SK-N-SH (cell line): ENCODE measurements at places on chromosomes 12 and 14.

DNA sequence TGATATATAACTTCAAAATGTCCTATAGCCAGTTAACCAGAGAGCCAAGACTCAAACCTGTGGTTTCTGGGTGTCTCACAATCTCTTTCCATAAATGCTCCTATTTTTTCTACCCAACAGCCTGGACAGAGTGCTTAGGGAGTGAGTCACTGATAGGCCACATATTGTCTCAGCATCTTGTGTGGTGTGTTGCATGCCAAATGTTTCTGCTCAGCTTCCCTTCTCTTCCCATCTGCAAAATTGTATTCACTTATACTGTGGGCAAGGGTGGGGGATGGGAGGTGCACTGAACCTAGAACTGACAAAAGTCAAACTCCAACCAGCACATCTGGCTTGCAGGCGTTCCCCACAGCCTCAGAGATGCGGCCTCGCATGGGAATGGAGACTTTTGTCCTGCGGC is 123.3 kb downstream of the KCNA5 start:
- no peaks in the 10 kb centered on the region for H3K27me3 ChIP-seq
- H3K4me3 ChIP-seq: no peak overlapping the region
- peaks cover 3% of the 10 kb centered on the region; the same call in 1 of the 2 replicates for H3K36me3 ChIP-seq
- H3K27ac ChIP-seq: peak overlapping the region; percentile 73
- H3K4me1 ChIP-seq: peaks cover 8% of the 10 kb centered on the region
- peak; percentile 41 for DNase-seq

- DNase-seq: no peak
- no peak overlapping the region for H3K4me3 ChIP-seq
- H3K36me3 ChIP-seq: no peaks in the 10 kb centered on the region
- no peak overlapping the region for H3K27ac ChIP-seq
- no peaks in the 10 kb centered on the region for H3K4me1 ChIP-seq
Observed at GRCh38 chr12:23057571-23057970, 432.6 kb downstream of the ETNK1 start.

DNA sequence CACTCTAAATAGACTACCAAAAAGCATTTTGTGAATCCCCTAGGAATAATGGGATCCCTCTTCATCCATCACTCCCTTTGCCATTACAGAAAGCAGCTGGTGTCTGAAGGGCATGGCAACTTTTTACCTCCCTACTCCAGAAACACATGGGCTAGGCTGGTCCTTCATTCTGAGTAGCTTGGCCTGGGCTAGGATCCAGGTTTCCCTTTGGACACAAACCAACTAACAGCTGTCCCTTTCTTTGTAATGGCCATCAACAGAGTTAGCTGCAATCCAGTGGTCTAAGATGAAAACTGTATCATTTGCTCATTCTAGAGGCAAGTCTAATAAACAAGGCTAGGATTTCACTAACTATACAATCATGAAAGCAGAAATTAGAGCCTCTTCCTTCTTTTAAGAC is 7.4 kb downstream of the GRIN2B start:
- no peaks in the 10 kb centered on the region for H3K4me1 ChIP-seq
- H3K27me3 ChIP-seq: peaks cover 2% of the 10 kb centered on the region; the same call in 1 of the 2 replicates
- no peak overlapping the region for H3K27ac ChIP-seq
- no peak overlapping the region for H3K4me3 ChIP-seq

DNA sequence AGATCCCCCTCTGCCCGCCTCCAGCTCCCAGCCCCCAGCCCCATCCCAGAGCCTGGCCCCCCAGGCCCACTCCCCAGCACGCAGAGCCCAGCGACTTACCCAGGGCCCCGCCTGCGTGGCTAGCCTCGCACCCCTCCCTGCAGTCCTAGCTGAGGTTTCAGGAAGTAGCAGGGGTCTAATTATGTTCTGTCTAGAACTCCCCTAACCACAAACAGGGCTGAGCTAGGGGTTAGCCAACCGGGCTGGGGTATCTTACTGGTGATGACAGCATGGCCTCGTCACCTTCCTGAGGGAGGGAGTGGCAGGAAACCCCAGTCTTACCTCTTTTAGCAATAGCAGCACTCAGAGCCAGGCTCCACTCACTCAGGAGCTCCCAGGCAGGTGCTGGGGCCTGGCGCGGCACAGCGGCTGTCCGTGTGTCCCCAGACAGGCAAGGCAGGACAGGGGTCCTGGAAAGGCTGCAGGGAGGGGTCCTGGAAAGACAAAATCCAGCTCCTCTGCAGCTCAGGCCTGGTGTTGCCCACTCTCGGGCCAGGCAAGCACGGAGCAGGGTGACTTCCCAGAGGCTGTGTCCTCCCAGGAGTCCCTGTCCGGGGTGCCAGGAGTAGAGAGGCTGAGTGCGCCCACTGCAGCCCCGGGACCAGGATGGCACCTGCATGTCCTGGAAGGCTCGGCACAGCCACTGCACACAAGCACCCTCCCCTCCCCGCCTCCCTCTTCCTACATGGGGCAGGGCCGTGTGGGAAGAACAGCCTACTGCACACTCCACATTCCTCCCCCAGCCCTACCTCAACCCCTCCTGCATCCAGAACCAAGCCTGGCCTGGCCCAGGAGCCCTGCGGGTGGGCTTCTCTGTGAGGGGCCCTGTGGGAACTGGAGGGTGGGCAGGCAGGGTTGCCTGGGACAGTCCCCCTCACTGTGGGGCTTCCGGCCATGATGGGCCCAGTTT is at the start of gene GPR132:
Gene GPR132, minus strand, starts transcription at position 151 of the 949 bp plus-strand sequence. CDS start 10,010 bp downstream, outside the sequence.
- H3K27ac ChIP-seq: no peak within 1 kb of the TSS
- DNase-seq: no peak
- H3K4me3 ChIP-seq: no peak within 1 kb of the TSS

DNA sequence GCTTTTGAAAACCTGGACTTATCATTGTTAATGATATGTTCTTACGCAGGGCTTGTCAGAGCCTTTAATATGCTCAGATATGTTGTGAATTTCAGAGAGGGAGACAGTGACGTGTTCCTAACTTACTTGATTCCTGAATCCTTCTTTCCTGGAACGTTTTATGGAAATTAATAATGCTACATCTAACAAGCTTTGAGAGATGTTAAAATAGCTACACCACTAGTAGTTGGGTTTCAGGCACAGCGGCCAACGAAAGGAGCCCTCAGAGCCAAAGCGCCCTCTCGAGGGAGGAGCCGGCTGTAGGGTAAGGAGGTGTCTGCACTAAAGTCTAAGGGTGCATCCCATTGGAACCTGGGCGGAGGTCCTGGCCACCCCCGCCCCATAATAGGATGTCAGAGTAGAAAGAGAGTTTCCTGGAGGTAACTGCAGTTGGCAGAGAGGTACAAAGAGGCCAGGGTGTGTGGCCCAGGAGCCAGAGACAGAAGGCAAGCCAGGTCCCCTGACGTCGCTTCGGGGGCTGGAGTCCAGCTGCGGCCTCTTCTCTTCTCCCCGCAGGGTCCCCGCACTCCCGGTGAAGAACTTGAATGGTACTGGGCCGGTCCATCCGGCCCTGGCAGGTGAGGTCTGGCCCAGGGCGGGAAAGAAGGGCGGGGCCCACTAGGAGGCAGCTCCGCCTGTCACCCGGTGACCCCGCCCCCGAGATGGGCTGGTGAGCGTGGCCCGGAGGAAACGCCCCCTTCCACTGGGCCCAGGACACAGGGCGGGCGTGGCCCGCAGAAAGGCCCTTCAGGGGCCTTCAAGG is 36.3 kb downstream of the DTX1 start:
- H3K4me1 ChIP-seq: peaks cover 8% of the 10 kb centered on the region; the same call in 1 of the 2 replicates
- no peaks in the 10 kb centered on the region for H3K36me3 ChIP-seq
- no peak overlapping the region for H3K4me3 ChIP-seq
- H3K27me3 ChIP-seq: no peaks in the 10 kb centered on the region

DNA sequence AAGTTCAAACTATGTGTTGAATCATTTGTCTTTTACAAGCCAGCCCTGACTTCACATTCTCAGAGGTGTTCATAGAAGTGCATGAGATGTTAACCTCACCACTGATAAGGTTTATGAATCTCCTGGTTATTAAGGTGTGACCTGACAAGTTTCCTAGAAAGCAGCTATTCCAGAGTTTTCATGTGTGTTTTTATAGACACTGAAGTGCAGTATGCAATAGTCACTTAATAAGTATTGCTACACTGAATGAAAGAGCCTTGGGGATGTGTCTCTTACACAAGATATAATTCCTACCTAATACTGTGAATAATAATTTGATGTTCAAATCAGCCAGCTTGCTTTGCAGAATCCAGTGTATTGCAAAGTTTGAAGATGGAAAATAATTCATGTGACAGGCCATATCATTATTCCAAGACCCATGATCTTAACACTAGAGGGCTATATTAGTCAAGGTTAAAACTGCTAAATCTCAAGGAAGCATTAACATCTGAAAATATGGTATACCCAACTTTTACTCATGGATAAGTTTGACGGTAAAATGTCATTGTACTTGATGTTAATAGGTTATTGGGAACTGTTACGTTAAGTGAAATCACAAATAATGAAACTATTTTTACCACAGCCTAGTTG is 13.0 kb downstream of the SLC25A3 start:
- no peak for DNase-seq
- H3K27me3 ChIP-seq: no peaks in the 10 kb centered on the region
- H3K4me1 ChIP-seq: no peaks in the 10 kb centered on the region
- no peak overlapping the region for H3K27ac ChIP-seq
- H3K36me3 ChIP-seq: peaks cover 24% of the 10 kb centered on the region

GRCh38 chr12:91344408-91344807 is 161.8 kb upstream of the DCN start:
- DNase-seq: no peak
- no peaks in the 10 kb centered on the region for H3K27me3 ChIP-seq
- no peaks in the 10 kb centered on the region for H3K36me3 ChIP-seq
- no peak overlapping the region for H3K4me3 ChIP-seq

DNA sequence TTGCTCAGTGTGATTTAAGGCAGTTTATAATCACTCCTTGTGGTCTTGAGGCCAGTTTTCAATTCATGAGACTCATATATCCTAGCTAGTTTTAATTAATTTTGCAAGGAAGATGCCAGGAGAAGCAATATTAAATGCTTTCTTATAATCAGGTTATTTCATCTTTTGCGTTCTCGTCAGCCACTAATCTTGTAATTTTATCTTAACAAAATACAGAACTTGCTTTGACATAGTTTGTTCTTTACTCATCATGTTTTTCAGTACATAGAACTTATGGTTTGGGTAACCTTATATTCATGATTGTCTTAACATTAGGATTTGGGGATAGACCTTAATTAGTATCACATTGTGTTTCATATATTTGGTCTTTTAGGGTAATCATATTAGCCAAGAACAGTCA is 76.0 kb downstream of the LIN52 start:
- no peaks in the 10 kb centered on the region for H3K36me3 ChIP-seq
- H3K4me3 ChIP-seq: no peak overlapping the region
- DNase-seq: no peak
- H3K27ac ChIP-seq: no peak overlapping the region
- H3K27me3 ChIP-seq: no peaks in the 10 kb centered on the region

DNA sequence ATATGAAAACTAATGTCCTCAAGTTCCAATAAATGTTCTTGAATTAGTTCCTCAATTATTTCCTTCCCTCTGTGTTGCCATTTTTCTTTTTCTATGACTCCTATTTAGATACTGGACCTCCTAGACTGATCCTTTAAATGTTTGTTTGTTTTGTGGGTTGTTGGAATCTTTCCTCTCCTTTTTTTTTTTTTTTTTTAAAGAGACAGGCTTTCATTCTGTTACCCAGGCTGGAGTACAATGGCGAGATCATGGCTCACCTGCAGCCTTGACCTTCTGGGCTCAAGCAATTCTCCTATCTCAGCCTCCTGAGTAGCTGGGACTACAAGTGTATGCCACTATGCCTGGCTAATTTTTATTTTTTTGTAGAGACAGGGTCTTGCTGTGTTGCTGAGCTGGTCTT is 9.6 kb downstream of the PRKAG1 start:
- no peak for DNase-seq
- no peaks in the 10 kb centered on the region for H3K27me3 ChIP-seq
- no peak overlapping the region for H3K27ac ChIP-seq
- peaks cover 55% of the 10 kb centered on the region for H3K36me3 ChIP-seq
- H3K4me1 ChIP-seq: no peaks in the 10 kb centered on the region
- no peak overlapping the region for H3K4me3 ChIP-seq

- H3K27me3 ChIP-seq: no peaks in the 10 kb centered on the region
- peak; percentile 58 for DNase-seq
- H3K4me3 ChIP-seq: peak overlapping the region; percentile 97
Observed at GRCh38 chr12:47964106-47964728, 821 bp downstream of the TMEM106C start.

DNA sequence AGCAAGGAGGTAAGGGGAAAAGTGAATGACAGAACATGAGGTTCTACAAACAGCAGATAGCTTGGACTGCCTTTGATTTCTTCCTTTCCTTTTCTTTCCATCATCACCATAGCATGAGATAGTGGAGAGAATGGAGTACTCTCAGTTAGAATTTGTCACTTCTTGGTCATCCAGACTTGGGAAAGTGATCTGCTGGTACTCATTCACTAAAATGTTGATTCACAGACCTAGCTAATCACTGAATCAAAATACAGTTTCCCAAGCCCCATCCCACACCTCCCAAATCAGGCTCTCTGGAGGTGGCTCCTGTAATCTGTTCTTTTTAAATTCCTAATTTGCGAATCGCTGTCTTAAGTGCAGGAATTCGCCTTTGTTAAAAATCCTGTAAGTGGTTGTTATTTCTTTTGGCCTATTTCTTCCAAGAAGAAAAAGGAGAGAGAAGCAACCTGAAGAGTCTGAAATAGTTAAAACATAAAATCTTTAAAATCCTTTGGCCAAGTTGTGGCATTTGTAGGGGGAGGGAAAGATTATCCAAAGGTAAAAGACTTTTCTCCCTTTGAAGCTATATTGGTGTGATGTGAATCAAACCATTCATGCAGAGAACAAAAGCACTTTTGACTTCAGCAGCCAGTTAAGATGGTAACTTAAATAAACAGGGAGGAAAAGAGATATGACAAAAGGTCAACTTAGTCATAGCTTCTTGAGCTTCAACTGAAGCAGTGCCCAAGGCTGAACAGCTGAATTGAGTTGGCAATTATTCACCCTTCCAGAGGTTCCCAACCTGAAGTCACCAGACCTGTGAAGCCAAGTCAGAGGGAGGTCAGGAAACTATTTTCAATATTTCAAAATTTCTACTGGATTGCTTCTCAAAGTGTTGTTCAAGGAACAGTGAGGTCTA is 255.1 kb upstream of the KRR1 start:
- H3K27me3 ChIP-seq: no peaks in the 10 kb centered on the region
- H3K4me1 ChIP-seq: peaks cover 10% of the 10 kb centered on the region; the same call in 1 of the 2 replicates
- no peak for DNase-seq

DNA sequence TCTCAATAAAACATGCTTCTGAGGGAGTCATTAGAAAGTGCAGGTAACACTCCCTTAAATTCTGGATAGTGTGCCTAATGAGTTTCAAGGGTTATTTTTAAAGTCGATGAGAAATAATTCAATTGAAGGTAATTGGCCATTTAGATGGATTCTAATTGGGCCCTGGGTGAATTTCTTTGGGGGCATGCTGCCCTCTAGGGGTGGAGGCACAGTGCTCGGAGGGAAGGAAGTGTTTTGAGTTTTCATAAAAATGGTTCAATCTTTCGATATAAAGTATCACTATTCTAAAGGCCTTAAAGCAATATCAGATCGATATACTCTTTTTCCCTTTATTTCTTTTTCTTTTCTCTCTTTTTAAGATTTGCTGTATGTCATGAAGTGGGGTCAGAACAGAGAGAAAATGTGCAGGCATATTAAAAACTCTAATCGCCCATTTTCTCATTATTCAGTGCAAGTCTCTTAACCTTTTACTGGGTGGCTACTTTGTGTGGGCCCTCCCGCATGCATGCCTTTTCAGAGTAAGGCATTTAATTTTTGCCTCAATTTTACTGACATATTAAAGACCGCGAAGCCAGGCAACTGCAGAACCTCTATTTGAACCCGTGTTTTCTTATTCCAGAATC is 25.5 kb downstream of the NKX2-8 start:
- H3K27me3 ChIP-seq: peaks cover 23% of the 10 kb centered on the region
- no peaks in the 10 kb centered on the region for H3K4me1 ChIP-seq
- peak; percentile 39 for DNase-seq
- peak overlapping the region; percentile 19; the same call in 1 of the 2 replicates for H3K4me3 ChIP-seq
